Left ventricle myocardium inferior (tissue), 1 donor: ENCODE measurements at places on chromosomes 6 and 20.

DNA sequence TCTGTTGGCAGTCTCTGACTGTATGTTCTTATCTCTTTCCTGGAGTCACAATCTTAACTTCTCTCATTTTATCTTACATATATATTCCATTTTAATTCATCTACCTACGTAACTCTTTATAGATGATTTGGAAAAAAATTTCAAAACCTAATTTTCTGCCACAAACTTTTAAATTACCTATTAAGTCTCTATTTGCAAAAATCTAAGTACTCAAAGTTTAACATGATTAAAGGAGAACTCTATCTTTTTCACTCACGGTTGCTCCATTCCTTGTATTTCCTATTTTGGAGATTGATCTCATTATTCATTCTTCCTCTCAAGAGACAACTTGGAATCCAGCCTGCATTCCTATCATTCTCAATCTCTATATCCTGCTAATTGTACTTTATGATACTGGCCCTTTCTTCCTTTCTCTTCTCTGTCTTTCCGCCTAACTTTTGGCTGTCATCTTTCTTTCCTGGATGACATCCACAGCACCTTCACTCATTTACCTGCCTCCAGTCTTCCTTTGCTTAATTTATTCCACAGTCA lies 1071.1 kb upstream of the CITED2 start:
- no peak for DNase-seq

DNA sequence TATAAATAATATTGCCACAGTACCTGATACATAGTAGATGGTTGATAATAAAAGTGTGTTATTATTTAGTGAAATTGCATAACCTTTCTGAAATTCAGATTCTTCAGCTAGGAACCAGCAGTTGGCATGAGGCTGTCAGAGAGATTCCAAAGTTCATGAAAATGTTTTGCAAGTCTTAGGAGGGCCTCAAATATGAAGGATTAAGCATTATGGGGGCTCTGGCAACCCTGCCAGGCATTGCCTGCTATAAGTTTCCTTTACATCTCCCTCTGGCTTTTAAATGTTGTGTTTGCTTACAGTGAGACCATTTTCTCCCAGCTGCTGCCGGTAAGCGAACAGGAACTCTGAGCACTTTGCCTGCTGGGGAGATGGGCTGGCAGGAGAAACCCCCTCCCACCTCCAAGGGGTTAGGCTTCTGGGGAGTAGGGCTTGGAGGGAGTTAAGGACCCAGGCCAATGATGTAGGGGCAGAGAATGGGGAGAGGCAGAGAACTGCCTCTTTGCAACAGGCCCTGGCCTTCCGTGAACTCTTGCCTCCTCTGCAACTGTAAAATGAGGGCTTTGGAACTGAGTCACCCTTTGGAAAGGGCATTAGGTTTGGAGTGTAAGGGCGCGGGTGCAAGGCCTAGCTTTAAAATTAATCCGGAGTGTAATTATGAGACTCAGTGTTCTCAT lies 33.2 kb upstream of the KIF3B start:
- DNase-seq = no peak

DNA sequence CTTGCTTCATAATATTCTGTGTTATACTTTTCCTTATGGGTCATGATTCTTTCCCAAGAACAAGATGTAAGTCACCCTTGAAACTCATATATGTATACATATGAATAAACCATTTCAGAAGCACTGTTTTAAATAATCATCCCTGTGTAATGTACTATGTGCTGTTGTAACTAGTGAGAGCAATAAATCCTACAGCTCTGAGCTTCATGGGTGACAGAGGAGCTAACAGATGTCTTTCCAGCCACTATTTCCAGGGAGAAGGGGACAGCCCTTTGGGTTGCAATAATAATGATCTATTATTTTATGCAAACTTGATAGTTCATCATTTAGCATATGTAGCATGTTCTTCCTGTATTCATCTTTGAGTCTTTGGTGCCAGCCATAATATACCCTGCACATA lies 342.8 kb downstream of the KIF16B start:
- DNase-seq = no peak

GRCh38 chr20:22499515-22500166 lies 84.7 kb downstream of the FOXA2 start:
- no peak for DNase-seq

DNA sequence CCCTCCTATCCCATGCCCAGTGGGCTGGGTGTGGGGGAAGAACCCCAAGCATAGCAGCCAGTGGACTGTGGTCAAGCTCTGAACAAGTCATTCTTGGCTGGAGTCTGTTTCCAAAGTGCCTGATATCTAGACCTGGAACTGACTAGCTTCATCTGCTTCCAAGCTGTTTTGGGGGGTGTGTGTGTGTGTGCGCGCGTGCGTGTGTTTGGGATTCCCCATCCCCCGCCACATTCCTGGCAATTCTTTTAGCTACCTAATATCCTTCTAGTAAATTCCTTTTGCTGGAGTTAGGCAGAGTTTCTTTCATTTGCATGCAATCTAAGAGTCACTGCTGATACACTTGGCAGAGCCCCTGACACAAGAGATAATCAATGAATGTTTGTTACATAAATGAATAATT lies 7.8 kb downstream of the PAK5 start:
- DNase-seq = no peak

DNA sequence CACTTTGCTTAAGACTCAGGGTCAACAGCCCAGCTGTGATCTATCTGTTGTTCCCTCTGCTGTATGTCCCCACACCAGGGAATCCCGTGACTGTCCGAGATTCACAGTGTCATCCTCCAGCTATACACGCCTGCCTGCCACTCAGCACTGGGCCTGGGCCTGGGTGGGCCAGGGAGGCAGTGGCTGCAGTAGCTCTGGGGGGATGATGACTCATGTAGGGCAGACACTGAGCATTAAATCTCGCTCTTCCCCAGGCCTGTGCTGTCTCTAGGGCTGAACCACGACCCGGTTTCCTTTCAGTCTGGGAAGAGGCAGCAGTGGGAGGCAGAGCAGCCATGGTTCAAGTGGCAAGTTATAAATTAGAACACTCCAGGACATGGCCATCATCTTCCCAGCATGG lies 173.9 kb downstream of the LRFN2 start:
- DNase-seq = no peak

GRCh38 chr6:105745464-105746129 lies 340.5 kb upstream of the PRDM1 start:
- DNase-seq = no peak

DNA sequence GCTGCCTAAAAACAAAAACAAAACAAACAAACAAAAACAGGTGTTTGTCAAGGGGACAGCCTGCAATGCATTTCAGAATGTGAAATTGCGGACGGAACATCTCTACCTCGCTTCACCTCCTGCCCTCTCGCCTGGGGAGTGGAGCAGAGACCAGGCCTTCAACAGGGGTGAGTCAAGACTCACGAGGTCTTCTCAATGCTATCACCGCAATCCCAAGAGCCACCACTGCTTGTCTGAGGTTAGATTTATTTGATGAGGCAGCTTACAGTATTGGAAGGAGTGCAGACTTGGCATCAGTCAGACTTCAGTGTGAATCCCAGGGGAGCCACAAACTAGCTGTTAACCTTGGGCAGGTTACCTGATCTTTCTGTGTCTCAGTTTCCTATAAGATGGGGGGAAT lies 7.7 kb downstream of the GABRR1 start:
- no peak for DNase-seq

DNA sequence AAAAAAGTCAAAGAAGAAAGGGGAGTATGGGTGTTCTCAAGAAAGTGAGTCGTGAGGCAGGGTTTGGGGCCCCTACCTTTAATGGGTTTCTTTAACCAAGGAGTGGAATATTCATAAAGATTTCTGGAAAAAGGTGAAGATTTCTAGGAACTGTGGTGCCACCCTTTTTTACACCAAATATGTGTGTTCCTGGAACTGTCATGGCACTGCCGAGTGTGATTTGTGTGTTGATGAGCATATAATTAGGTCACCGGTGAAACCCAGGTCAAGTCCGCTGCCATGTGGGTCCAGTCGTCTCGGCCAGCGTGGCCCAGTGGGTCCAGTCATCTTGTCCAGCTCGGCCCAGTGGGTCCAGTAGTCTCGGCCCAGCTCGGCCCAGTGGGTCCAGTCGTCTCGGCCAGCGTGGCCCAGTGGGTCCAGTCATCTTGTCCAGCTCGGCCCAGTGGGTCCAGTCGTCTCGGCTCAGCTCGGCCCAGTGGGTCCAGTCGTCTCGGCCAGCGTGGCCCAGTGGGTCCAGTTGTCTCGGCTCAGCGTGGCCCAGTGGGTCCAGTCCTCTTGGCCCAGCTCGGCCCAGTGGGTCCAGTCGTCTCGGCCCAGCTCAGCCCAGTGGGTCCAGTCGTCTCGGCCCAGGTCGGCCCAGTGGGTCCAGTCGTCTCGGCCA lies 8.3 kb upstream of the EEF1A2 start:
- DNase-seq = no peak

- DNase-seq = no peak
Measured at GRCh38 chr6:151431337-151431736, 20.6 kb downstream of the RMND1 start.

GRCh38 chr6:136304410-136304809 lies 14.8 kb upstream of the BCLAF1 start:
- no peak for DNase-seq

DNA sequence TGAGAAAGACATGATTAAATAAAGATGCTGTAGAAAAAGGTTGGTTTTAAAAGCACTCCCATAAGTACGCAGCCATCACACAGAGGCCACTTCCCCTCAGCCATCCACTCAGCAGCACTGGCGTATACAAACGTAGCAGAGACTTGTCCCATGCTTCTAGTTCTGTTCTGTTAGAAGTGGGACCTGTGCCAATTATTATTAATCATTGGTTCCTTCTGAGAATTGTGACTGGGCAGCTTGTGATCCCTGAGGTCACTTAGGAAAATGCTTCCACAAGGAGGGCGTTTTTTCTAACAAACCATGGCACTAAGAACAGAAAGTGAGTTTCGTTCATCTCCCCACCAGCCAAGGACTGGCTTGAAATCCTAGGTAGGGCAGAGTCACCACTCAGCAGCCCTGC lies 53.9 kb downstream of the FAM120B start:
- DNase-seq = no peak

DNA sequence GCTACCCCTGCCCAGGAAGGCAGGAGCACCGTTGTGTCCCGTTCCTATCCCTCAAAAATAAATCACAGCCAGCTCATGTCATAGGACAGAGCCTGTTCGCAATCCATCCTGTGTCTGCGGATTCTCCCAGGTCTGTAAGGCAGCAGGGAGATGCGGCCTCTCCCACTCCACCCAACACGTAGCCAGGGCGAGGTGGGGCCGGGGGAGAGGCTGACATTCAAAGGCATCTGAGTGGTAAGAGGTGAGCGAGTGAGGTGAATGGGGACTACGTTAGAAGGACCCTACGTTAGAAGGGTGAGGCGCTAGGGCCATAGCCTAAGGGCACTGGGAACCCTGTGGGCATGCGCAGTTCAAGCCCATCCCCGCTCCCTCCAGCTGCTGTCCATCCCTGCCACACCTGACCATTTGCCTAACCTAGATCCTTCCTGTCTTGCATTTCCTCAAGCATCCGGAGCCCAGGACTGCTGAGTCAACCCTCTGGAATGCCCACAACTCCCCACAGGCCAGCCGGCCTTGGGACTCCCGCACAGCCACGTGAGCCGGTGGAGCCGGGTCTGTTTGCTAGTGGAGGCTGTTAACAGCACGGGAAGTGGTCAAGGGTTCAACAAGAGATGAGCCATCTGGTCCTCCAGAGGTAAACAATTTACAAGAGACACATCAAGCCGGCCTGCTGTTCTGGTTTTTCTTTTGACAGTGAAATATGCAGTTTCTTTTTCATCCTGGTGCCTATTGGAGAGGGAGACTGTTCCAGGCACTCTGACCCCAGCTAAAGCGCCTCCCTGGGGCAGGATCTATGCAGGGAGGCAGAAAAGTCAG lies 45.9 kb downstream of the RIPOR3 start:
- DNase-seq = peak; percentile 58

DNA sequence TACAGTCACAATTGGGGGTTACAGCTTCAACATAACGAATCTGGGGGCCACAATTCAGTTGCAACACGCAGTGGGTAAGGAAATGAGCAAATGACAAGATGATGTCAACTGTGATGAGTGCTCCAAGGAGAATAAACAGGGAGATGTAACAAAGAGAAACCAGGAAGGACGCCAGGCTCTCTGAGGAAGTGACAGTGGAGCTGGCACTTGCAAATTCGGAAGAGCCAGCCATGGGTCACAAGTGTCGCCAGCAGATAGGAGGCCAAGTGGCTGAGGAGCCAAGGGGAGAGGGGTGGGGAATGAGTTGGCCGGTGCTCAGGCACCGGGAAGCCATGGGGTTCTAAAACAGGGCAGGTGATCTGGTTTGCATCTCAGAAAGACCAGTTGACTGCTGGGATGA lies 136.4 kb downstream of the EYA2 start:
- no peak for DNase-seq
